ENCODE measurements at places on chromosomes 4 and X.

GRCh38 chr4:172946503-172946902 lies 222.1 kb upstream of the GALNT7 start:
- no peak for DNase-seq

DNA sequence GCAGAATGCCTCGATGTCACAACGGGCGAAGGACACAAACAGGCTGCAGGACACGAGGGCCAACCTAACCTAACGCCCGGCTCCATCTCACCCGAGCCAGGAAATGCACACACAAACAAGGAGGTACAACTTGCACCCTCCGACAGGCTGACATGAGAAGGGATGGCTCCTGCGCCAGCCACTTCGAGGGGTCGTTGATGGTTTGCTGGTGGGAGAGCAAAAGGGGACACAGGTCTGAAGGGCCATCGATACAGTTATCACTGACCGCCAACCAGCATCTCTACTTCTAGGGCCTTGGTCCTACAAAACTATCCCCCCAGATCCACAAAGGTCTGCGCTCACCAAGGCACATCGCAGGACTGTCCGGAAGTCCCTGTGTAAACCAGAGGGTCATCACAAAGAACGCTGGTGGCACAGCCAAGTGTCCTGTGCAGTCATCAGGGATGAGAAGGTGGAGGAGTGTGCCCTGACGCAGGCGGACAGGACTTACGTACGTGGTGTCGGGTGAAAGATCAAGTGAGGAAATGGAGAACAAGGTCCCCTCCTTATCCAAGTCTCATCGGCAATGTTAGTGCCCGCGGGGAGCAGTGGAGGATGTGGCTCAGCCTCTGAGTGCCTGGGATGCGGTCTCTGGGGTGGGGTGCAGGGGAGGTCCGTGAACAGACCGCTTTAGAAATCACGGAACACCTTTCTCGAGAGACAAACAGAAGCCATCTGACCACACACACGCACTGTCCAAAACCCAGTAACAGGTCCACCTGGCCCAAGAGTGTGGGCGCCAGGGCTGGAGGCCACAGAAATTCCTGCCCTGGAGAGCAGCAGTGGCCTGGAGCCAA lies 7.0 kb downstream of the MXD4 start:
- DNase-seq: no peak

GRCh38 chr4:67651536-67651935 lies 49.4 kb downstream of the UBA6 start:
- DNase-seq: no peak

DNA sequence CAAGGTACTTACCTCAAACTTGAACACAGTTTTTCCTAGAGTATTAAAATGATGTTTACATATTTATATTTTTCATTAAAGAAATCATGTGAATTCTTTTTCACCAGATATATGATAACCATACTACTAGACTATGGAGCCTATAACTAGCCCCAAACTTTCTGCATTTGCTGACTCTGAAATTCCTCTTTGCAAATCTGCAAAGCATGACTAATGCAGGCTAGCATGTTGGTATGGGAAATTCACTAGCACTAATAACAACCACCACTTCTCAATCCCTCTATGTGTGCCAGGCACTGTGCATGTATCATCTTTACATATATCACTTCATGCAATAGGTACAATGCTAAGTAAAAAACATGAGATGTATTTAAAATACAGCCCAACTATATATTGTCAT lies 51.1 kb downstream of the SLC10A7 start:
- DNase-seq: no peak

DNA sequence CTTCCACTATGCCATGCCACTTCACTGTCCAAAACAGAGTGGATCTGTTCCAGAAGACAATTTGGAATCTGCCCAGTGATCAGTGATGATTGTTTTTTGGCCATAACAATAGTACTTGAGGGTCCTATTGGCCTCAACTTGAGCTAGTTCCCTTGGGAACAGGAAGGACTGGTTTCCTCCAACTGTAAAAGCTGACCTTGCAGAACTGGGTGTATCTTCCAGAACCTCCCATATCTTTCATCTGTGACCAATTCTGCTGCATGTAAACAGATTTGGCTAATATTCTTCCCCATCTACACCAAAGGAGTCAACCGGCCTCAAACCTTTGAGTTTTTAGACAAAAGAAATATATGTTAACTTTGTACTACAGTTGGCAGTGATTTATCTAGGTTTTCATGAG lies 165.1 kb upstream of the TRPC5 start:
- no peak for DNase-seq

DNA sequence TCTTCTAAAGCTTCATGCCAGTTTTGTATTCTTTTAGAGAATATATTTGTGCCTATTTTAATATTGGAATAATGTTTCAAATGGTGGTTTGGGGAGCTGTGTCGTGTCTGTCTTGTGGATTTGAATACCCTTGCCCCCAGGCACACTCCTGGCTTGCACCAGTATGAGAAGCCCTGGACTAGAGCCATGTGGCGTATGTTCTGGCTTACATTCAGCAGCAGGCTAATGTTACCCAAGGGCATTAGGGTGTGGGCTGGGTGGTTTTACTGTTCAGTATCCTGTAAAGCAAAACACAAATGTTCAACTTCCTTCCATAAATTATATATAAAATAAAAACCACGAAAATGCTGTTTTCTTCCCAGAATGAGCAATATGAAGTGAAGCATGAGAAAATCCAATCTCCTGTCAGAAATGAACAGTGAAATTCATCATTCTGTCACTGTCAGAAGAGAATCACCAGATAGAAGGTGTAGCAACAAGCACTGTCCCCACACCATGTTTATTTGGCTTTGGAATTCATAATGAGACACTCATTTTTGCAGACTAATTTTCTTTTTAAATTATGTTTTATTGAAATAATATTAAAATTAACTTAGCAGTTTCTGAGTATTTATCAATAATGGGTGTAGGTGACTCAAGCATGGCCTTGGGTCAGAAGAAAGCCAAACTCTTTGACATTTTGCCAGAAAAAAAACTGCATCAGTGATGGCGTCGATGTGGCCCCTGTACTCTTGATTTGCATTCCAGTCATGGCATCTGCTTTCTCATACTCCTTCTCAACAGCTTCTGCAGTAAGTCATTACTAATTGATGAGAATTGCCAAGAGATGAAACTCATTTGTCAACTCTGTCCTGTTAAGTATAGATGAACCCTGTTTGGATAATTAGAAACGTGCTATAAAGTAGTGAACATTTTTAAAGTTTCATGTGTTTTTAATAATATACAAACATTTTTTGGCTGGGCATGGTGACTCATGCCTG lies 43.8 kb downstream of the WWC2 start:
- no peak for DNase-seq

GRCh38 chrX:43448688-43449087 lies 207.4 kb upstream of the MAOA start:
- DNase-seq: no peak

DNA sequence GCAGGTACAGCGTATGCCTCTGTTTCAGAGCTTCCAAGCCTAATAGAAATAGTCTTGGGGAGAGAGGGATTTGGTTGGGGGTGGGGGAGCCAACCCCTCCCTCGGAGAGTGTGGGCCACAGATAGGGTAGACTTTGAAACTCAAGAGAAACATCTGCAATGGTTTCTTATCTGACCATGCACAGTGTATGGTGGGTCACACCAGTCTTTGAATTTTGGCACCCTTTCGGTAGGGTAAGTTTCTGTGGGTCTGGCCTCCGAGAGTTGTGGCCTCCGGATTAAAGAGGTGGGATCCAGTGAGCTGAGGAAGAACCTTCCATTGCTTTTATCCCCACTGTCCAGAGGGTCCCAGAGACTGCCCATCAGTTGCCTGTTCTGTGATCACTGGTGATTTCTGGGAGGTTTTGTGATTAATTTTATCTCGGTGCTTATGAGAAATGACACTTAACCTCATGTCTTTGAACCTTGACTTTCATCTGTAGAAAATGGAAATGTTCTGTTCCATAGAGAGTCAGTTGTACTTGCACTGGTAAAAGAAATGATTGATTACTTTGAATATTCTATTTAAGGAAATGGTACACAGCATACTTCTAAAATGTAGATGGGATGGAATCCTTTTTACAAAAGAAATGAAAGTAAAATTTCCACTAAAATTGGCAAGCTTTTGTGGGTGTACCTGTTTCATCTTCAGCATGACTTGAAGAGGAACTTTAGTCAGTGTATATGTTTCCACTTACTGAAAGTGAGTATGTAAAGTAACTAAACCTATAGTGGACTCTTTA lies 62.7 kb downstream of the TMEM131L start:
- DNase-seq: no peak

GRCh38 chr4:45692131-45692735 lies 431.6 kb downstream of the GABRG1 start:
- DNase-seq: no peak

DNA sequence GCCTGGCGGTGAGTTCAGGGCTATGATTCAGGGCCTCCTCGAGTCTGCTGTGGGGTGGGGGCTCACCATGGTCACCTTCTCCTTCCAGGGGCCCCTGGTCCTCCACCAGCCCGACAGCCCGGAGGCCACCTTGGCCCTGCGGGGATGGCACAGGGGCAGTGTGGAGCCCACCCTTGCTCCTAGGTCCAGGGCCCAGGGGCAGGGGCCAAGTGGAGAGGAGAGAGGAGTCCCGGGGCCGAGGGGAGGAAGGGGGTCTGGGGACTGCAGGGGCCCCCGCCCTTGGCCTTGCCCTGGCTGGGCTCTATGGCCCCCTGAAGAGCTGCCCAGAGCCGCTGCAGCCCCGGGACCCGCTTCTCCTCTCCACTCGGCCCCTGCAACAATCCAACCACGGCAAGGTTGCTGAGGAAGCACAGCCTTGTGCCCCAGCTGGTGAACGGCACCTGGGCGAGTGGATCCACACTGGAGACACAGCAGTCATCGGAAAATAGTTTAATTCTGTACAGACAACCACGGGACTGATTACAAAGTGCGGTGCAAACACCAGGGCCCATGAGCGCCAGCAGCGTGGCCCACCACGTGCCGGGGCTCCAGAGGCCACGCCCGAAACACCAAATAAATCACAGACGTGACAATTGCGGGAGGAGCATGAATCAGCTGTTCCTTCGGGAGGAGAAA lies 23.0 kb upstream of the CPLX1 start:
- no peak for DNase-seq

Measured in effector CD8-positive, alpha-beta T cell (primary cell).